ENCODE measurements at places on chromosomes 2 and 18. TPM values are rescaled to one million over a fixed set of nuclear protein-coding genes. Genes with fewer than 3 reads are reported as not detected.

Gene RGPD5
- total RNA-seq: 9.1 TPM

Gene AQP12A
- not detected for total RNA-seq

Gene CPLX4
- total RNA-seq: not detected

Gene SP5
- total RNA-seq: not detected

Gene CRYBA2
- total RNA-seq: not detected

Gene C2orf66
- not detected for total RNA-seq

Gene MRO
- 0.82 TPM for total RNA-seq

Gene UGT1A8
- total RNA-seq: not detected

Gene CENPA
- 0.23 TPM for total RNA-seq

Gene REG3G
- not detected for total RNA-seq

Gene CCDC74B
- 2.0 TPM for total RNA-seq

Gene CXCR1
- not detected for total RNA-seq

Gene CLHC1
- total RNA-seq: 0.43 TPM

Gene SLC66A3
- total RNA-seq: 58.1 TPM

Gene HNMT
- total RNA-seq: 17.0 TPM

Gene FSIP2
- total RNA-seq: under 0.01 TPM

Gene TAF1B
- 12.3 TPM for total RNA-seq

Gene IL1R2
- total RNA-seq: 3.9 TPM

Gene DSC1
- total RNA-seq: under 0.01 TPM

Gene KCNK3
- total RNA-seq: 0.09 TPM

Gene RELCH
- total RNA-seq: 19.2 TPM

Gene WNT6
- not detected for total RNA-seq

Gene GPAT2
- total RNA-seq: 1.3 TPM

Gene RTTN
- 4.1 TPM for total RNA-seq

Gene ADNP2
- total RNA-seq: 8.9 TPM

Gene TANC1
- 17.3 TPM for total RNA-seq
